Osteoblast (primary cell): ENCODE measurements at places on chromosomes 16 and 17. TPM values are rescaled to one million over a fixed set of nuclear protein-coding genes. Genes with fewer than 3 reads are reported as not detected.
A peak's percentile ranks its signal among the peaks of the same experiment; 100 is the strongest.

GRCh38 chr17:56771975-56772374 is 61.7 kb downstream of the C17orf67 start:
- no peak for DNase-seq

DNA sequence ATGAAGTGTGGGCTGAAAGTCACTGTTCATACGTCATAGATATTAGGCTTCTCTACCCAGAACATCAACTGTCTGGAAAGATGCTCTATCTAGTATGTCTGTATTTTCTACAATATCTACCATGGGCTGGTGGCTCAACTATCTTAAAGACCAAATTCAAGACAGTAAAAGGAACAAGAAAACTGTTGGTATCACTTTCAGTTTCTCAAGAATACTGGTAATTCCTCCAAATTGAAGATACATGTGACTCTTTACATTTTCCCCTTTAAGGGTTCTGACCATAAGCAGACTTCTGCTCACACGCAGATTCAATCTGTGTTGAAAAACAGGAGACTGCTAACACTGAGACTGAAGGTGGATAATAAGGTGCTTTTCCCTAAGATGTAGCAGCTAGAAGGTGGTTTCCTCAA is 24.2 kb downstream of the XPO6 start:
- no peak for DNase-seq

DNA sequence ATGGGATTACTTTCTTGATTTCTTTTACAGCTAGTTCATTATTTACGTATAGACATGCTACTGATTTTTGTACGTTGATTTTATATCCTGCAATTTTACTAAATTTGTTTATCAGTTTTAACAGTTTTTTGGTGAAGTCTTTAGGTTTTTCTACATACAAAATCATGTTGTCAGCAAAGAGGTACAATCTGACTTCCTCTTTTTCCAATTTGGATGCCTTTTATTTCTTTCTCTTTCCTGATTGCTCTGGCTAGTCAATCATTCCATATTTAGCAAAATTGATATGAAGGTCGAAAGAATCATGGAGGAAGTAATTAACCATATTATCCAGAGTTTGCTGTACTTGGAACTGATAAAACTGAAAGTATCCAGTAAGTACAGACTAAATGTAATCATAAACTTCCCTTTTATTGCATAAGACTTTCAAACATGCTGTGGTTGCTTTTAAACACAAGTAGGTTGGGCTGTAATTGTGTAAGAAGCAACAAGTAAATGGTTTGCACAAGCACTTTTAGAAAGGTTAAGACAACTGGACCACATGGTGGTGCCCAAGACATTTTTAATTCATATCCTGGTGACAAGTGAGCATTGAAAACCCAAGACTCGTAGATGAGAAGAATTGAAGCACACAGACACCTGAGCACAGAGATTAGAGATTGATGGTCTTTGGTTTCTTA is 8.4 kb downstream of the GDE1 start:
- no peak for DNase-seq

DNA sequence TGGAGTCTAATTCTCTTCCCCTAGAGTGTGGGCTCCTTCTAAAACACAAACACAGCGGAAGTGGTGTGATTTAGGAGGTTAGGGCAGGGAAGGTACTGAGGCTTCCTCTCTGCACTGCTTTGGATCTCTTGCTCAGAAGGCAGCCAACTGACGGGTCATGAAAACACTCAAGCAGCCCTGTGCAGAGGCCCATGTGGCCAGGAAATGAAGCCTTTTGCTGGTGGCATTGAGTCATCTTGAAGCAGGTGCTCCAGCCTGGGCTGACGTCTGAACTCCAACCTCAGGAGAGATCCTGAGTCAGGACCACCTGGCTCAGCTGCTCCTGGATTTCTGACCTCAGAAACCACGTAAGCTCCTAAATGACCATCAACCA is 72.9 kb downstream of the MRM1 start:
- DNase-seq = no peak

- DNase-seq = peak; percentile 93
These were observed 27.2 kb upstream of the BEAN1 start for GRCh38 chr16:66399930-66400329.

DNA sequence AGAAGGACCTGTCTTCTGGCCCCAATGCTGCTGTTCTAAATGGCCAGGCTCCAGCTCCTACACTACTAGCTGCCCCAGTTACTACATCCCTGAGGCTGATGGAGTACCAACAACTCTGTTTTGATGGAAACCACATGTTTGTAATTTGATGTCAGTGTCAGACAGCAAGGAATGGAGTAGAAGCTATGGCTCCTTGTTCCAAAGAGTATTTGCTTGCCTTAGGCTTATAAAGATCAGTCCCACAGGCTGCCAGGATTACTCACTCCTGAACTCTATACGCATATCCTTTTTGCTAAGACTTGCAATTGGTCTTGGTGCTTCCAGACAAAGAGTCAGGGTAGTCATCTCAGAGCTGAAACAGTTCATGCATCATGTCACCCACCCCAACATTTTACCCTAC is 139.6 kb downstream of the HS3ST3A1 start:
- DNase-seq = no peak

DNA sequence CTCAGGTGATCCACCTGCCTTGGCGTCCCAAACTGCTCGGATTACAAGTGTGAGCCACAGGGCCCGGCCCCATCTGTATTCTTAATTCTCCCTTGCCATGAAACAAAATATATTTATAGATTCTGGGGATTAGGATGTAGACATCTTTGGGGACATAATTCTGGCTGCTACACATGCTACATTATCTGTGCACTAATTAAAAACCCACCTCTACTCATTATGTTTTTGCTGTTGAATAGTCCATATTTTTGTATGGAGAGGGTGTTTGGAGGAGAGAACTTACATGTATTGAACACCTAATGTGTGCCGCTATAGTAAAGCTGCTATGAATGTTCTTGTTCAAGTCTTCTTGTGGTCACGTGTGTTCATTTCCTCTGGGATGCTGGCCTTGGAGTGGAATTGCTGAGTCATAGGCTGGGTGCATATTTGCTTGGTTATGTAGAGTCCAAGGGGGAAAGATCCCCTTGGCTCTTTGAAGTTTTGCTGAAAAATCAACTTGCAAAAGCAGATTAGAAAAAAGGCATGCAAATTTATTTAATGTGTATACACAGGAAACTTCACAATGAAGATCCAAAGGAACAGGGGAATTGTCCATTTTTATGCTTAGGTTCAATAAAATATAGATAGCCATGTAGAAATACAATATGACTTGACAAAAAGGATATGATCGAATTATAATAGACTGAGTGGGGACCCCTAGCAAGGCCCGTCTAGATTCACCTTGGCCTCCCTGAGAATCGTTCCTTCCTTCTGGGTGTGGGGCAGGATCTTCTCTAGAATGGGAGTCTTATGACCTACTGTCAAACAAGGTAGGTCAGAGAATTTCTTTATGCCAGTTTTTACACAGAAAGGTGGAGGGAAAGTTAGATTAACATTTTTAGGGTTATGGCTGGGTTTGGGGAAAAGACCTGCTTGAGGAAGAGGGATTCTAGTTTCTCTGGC is 42.1 kb upstream of the GPRC5B start:
- no peak for DNase-seq

DNA sequence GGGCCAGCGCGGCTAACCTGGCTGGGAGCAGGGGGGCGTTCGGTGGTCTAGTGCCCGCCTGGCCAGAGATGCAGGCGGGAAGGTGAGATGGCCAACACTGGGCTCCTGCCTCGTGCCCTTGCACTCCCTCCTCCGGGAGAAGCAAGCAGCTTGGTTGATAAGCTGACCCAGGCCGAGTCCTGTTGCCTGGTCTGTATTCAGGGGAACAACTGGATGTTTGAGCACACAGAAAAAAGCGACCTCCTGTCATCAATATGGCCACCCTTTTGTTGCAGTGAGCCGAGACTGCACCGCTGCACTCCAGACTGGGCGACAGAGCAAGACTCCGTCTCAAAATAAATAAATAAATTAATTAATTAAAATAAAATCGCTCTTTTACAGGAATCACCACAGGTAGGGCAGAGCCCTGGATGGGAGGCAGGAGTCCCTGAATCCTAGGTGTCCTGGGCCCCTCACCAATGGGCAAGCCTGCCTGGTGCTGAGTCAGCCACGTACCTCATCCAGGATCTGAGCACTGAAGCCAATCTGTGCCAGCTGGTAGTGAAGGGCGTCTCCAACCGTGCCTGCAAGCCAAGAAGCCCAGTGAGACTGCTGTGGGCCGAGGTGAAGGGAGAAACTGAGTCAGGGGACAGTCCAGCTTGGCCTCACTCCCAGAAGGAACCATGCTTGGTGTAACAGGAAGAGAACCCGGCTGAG is 31.8 kb downstream of the HASPIN start:
- peak; percentile 56 for DNase-seq

Gene CMTM2
- total RNA-seq = not detected in 2 replicates

Gene WDR90
- 10.3 and 19.2 TPM in 2 replicates for total RNA-seq

Gene SAMD14
- 2.5 and 2.7 TPM in 2 replicates for total RNA-seq

Gene MIEF2
- total RNA-seq = 14.5 and 16.5 TPM in 2 replicates

Gene CCDC102A
- 9.8 and 10.6 TPM in 2 replicates for total RNA-seq

Gene HSF4
- 5.8 and 8.5 TPM in 2 replicates for total RNA-seq

Gene EFCAB5
- 0.29 and 0.36 TPM in 2 replicates for total RNA-seq
